ENCODE measurements at places on chromosomes 5 and 9.

GRCh38 chr9:126069400-126069955, 257.2 kb upstream of the MVB12B start:
- no peak for DNase-seq

- no peak for DNase-seq
Observed at GRCh38 chr5:96751203-96752169, 56.3 kb downstream of the ERAP1 start.

DNA sequence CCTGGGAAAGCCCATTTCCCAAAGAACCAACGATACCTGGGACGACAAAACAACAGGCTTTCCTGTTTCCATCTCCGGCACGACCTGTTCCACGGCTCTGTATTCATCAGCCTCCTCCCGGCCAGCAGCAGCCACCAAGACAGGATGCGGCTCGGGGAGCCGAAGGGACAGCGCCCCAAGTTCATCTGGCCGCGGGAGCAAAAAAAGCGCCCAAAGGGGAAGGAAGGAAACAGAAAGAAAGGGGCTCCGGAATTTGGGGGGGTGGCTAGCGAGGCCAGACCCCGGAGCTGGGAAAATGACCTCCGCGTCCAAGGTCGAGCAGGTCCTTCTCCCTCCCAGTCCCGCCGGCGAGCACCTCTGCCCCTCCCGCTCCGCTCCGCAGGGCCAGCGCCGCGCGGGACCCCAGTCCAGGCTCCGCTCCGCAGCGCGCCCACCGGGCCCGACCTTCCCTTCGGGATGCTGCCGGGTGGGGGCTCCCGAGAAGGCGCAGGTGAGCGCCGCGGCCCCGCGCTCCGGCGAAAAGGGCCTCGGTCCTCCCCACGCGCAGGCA, 608 bp downstream of the ELOVL7 start:
- no peak for DNase-seq

DNA sequence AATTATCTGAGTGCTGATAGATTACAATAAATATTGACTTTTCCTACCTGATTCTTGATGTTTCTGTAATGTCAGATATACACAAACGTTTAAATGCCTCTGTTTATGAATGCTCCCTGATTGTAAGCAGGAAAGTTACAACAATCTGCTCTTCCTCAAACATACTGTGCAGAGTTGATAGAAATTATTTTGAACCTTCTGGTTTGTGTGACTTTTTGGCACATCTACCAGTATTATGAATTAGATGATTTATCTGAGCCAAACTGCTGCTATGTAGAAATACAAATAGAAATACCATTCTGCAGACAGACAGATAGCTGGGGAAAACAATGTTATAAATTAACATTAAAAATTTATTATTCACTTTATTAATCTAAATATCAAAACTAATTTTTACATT, 113.0 kb downstream of the SLF1 start:
- no peak for DNase-seq
